ENCODE measurements at places on chromosomes 4 and X. TPM values are rescaled to one million over a fixed set of nuclear protein-coding genes. Genes with fewer than 3 reads are reported as not detected.

Gene MMRN1
- total RNA-seq: 33.5 TPM

- no peaks in the 10 kb centered on the region for H3K27me3 ChIP-seq
- H3K4me3 ChIP-seq: no peak overlapping the region
- DNase-seq: no peak
- H3K4me1 ChIP-seq: no peaks in the 10 kb centered on the region
- H3K27ac ChIP-seq: no peak overlapping the region
Measured at GRCh38 chr4:147570616-147571015, 46.6 kb upstream of the TMEM184C start.

Gene PAPSS1
- 15.8 TPM for total RNA-seq

Gene ZFP42
- 0.26 TPM for total RNA-seq

DNA sequence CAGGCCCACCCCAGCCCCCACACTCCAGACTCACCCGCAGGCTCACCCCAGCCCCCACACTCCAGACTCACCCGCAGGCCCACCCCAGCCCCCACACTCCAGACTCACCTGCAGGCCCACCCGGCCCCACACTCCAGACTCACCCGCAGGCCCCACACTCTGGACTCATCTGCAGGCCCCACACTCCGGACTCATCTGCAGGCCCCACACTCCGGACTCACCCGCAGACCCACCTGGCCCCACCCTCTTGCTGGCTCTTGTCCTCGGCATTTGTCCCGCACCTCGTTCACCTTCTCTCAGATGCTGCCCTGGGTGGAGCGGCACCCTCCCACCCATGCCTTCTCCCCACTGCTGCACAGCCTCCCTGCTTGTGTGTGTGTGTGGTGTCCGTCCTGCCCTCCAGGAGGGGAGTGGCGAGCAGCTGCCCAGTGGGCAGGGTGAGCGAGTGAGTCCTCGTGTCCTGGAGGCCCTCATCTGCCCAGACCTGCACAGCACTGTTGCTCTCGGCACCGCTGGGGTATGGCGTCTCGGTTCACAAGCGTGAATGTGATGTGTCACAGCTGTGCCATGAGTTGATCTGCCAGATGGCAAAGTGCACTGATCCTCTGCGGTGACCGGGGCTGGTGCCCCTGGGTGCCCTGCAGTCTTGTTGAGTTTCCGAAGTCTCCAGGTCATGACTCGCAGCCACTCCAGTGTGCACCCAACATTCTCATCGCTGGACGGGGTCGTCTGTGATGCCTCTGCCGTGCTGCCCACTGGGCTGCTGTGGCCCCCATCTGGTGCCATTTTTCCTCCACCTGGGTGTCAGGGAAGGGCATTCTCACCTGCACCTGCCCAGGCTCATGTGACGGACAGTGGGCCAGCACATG, 27.7 kb downstream of the MAEA start:
- DNase-seq: no peak
- no peaks in the 10 kb centered on the region for H3K27me3 ChIP-seq
- H3K27ac ChIP-seq: no peak overlapping the region
- H3K36me3 ChIP-seq: peaks cover 33% of the 10 kb centered on the region

Gene TMEM31
- not detected for total RNA-seq

- no peaks in the 10 kb centered on the region for H3K4me1 ChIP-seq
- DNase-seq: no peak
- no peaks in the 10 kb centered on the region for H3K36me3 ChIP-seq
- no peaks in the 10 kb centered on the region for H3K27me3 ChIP-seq
Measured at GRCh38 chr4:107210450-107211239, 174.5 kb upstream of the DKK2 start.
